ENCODE measurements at places on chromosomes 12 and 14. TPM values are rescaled to one million over a fixed set of nuclear protein-coding genes. Genes with fewer than 3 reads are reported as not detected.
A peak's percentile ranks its signal among the peaks of the same experiment; 100 is the strongest.

CD163 gene
- total RNA-seq, result 229 TPM

WSCD2 gene
- 9.7 TPM for total RNA-seq

KRT79 gene
- not detected for total RNA-seq

CDC42BPB gene
- 101 TPM for total RNA-seq

TMTC1 gene
- total RNA-seq, result 69.4 TPM

ANP32D gene
- total RNA-seq, result not detected

LALBA gene
- total RNA-seq, result not detected

SLC2A14 gene
- 3.1 TPM for total RNA-seq

JDP2 gene
- total RNA-seq, result 48.3 TPM

FRS2 gene
- total RNA-seq, result 38.3 TPM

ADCY4 gene
- total RNA-seq, result 111 TPM

DNA sequence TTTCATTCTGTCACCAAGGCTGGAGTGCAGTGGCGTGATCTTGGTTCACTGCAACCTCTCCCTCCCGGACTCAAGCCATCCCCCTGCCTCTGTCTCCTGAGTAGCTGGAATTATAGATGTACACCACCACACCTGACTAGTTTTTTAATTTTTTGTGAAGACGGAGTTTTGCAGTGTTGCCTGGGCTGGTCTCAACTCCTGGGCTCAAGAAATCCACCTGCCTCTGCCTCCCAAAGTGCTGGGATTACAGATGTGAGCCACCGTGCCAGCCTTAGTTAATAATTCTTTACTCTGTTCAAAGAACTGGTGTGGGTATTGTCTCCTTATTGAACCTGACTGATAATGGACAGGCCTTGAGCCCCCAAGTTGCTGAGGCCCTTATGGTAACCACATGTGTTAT lies 10.4 kb upstream of the KRT7 start:
- no peak for DNase-seq

GRCh38 chr12:69254862-69255261 lies 15.5 kb downstream of the CPSF6 start:
- DNase-seq, result no peak

- DNase-seq, result no peak
These were observed 12.7 kb downstream of the FLRT2 start for GRCh38 chr14:85542623-85543022.

DNA sequence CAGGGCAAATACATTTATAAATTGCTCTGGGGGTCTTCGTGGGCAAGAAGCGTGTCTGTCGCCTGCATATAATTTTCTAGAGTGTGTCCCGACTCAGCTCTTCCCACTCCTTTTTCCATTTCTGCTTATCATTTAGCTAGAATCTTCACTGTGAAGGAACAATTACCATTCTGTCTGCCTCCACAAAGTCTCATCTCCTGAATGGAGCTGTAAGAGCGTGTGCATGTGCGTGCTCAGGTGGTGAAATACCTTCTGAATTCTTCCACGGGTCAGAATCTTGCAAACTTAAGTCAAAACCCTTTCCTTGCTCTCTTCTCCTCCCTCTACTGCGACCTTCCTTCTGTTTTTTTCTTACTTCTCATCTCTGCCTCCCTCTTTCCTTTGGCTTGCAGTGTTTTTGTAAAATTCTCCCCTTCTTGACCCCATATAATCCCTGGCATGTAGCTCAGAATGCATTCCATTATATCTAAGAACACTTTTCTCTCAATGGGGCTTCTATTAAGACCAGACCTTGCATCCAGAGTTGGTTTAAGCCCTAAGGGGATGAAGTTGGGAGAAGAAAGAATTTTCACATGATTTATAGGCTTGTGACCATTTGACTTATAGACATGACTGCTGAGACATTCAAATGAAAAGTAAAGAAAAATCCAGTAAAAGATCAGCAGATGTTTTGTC lies 25.0 kb upstream of the GSG1 start:
- DNase-seq, result no peak

DNA sequence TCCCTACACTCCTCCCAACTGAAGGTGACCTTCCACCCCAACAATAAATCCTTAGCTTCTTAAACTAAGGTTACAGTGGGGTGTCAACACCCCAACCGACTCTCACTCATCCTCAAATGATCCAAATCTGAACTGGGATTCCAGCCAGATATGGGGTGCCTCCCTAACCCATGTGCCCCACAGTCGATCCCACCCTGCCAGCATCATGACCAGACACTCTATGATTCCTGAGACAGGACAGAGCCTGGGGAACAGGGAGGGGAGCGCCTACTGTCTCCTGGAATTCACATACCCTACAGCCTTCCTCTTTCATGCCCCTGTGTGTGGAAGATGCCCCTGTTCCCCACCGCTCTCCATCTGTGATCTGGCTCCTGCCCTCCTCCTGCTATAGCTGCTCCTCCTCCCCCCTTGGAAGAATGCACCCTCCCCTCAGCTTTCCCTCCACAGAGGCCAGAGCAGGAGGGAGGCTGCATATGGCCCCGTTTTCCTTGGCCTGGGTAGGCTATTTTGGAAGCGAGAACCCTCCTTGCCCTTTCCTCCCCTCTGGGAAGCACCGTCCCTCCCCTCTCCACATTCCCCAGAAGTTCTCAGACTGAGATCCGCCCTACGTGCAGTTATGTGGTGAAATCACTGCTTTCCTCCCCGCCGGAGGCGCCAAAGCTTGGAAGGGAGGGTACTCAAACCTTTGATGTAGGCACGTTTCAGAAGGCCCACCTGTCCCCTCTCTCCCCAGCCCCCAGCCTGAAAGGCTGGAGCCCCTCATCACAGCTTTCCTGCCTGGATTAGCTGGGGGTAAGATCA lies 48.0 kb downstream of the SMUG1 start:
- peak; percentile 87 for DNase-seq

DNA sequence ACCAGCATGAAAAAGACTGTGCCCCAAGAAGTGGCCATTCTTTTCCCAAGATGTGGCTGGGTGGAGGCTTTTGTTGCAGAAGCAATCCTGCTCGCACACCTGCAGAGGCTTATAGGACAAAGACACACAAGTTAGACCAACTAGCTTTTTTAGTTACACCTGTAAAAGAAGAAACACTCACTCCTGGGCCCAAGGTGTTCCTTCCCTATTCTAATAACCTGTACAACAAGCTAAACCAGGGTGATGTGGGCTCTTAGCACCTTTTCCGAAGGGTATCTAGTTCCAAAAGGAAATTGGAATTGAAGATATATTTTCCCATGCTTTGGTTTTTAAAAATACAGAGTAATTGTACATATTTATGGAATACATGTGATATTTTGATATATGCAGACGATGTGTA lies 31.0 kb downstream of the ENTPD5 start:
- DNase-seq, result no peak

DNA sequence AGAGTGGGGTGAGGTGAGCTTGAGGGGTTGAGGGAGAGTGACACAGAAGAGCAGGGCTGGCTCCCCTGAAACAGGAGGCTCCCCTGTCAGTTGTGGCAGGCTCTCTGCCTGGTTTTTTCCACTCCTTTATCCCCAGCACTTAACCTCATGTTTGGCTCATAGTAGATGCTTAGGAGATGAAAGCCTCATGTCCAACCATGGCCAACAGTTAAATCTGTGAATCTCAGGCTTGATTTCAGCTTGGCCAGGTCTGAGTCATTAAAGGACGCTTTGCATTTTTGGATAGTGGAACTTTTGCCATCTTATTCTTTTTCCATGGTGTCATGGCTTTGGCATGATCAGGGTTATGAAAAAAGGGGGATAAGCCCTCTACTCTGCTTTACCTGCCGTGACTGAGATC lies 117.2 kb downstream of the CACNA1C start:
- DNase-seq, result no peak

DNA sequence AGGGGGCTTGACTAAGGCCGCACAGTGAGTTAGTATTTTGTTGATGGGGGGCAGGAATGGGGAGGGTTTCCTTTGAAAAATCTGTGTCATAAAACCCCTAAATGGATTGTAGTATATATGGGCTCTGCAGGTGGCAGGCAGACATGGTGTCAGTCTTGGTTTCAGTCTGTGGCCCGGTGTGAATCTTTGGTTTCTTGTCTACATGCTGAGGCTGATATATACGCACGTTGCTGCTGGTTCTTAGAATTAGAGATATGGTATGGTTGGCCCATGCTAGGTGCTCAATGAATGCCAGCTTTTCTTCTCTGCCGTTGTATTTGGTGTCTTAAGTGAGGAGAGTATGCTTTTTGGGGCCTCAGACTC lies 73.1 kb downstream of the TSPAN9 start:
- DNase-seq, result no peak

DNA sequence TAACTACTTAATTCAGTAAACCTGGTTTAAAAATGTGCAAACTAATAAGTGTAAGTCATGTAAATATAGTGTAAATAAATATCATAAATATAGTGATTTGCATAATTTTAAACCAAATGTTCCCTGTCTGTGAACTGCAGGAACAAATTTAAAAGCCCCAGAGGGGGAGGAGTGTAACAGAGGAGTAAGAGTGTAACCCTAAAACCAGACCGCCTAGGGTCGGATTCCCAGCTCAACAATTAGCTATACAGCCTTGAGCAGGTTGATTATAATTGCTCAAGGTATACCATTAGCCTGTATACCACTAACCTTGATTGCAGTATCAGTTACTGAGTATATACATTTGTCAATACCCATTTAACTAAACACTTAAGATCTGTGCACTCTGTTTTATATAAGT lies 218.4 kb downstream of the ADAMTS20 start:
- DNase-seq, result no peak

DNA sequence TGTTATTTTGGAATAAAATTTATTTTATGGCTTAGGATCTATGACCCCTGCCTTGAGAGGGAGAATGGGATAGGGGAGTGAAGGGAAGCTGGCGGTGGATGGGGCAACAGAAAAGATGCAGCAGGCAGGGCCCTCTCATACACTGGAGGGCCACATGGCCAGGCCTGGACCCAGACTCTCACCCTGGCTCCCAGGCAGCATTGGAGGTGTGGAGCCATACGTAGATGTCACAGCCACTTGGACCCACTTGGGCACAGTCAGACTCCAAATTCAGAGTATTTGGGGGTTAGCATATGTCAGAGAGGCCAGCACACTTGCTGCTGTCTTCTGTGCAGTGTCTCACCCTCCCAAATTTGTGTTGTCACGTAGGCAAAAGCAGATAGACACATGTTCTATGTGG lies 6.5 kb downstream of the NAB2 start:
- peak; percentile 46 for DNase-seq

DNA sequence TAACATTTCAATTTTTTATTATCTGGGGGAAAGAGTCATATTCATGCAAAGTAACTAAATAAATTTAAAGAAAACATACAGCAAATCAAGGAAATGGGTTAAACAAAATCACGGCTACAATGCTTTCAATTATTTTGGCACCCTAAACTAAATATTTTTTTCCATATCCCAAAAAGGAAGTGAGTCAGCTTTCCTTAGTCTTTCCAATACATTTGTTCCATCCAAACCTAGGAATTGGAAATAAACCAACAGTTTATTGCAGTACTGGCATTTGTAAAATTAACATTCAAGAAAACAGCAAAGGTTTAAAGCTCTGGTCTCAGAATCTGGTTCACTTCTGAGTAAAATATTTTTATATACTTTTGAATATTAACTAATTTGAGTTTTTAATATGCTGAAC lies 89.2 kb downstream of the BCL2L14 start:
- no peak for DNase-seq

GRCh38 chr12:69936214-69936731 lies 111.2 kb downstream of the MYRFL start:
- no peak for DNase-seq

- DNase-seq, result no peak
These were observed 226.4 kb upstream of the CAND1 start for GRCh38 chr12:67042697-67043131.

- no peak for DNase-seq
These were observed 12.8 kb downstream of the VCPKMT start for GRCh38 chr14:50103558-50103957.

GRCh38 chr12:133256321-133256720 lies 20.6 kb upstream of the ANHX start:
- DNase-seq, result no peak

- DNase-seq, result no peak
These were observed 110.0 kb downstream of the EFCAB11 start for GRCh38 chr14:89844508-89844907.

DNA sequence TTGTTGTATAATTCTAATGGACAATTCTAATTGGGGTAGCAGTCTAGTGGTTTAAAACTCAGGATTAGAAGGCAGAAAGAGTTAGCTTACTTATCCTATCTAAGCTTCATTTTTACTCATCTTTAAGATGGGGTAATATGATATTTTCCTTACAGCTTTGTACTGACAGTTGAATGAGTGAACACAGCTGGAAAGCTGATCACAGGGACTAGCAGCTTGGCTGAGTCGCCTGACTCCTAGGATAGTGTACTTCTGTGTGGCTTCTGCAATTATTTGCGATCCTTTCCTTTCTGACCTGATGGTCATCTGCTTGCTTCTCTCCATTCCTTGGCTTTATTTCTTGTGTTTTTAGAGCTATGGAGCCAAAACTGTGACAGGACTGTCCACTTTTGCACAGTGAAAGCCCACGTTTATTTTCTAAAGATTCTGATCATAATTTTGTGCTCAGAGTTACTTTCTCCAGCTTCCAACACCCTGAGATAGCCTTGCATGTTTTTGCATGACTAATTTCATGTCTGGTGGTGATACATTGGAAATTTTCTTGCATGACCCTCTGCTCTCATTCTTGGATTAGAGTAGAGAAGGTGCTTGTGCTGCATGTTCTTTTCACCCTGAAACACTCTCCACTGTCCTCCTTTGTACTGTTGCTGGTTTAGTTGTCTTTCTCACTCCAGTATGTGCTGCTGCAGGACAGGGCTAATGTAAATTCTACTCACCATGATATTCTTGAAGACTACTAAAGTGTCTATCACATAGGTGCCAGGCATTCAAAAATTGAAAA lies 377.0 kb upstream of the ATP2B1 start:
- no peak for DNase-seq

GRCh38 chr12:93912086-93912733 lies 235.0 kb downstream of the CRADD start:
- no peak for DNase-seq
